ENCODE measurements at places on chromosomes 6 and 20. TPM values are rescaled to one million over a fixed set of nuclear protein-coding genes. Genes with fewer than 3 reads are reported as not detected.

RGL2 gene
- total RNA-seq = 52.3 TPM

F13A1 gene
- 38.5 TPM for total RNA-seq

ASIP gene
- not detected for total RNA-seq

FABP7 gene
- total RNA-seq = 2.4 TPM
